ENCODE measurements at places on chromosomes 13 and 19.

GRCh38 chr13:27242702-27243101 lies 8.7 kb upstream of the RPL21 start:
- DNase-seq = no peak

- no peak for DNase-seq
Measured at GRCh38 chr19:47417746-47418691, 1.3 kb downstream of the MEIS3 start.

DNA sequence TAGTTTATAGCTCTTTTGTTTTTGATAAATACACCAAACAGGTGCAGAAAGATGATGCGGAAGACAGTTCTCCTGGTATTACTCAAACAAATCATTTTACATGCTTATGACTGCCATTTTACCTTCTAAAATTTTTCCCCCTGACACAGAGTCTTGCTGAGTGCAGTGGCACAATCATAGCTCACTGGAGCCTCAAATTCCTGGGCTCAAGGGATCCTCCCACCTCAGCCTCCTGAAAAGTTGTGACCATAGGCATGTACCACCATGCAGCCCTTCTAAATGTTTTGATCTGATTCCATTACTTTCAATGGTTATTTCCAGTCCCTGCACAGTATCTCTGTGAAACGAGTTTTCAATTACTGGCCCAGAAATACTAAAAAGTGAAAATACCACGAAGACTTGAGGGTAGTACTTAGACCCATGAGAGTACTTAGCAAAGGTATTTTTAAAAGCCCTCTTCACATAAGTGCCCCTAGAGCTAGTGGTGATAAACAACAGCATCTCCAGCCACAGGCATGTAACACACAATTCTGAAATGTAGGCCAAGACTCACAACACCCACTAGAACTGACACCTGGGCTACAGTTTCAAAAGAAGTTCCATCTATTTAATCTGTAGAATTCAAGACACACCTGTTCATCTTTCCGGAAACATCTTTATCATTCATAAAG lies 11.3 kb downstream of the HSPH1 start:
- no peak for DNase-seq

- DNase-seq = no peak
Measured at GRCh38 chr13:100646030-100646673, 28.4 kb downstream of the TMTC4 start.

DNA sequence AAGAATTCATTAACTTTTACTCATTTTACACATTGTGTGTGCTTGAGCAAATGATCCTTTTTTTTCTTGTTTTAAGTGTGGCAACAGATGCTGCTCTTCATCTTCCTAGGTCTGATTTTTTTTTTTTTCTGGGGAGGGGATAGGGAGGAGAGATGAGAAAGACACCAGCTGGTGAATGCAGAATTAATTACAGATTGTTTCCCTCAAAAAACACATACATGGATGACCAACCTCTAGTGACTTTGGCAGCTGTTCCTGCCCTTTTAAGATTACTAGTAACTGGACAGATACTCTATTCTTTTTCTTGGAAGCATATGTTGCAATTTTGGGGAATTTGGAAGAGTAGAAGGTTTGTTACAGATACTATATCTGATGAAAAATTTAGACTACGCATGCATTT lies 103.6 kb upstream of the MYO16 start:
- DNase-seq = peak; percentile 81

DNA sequence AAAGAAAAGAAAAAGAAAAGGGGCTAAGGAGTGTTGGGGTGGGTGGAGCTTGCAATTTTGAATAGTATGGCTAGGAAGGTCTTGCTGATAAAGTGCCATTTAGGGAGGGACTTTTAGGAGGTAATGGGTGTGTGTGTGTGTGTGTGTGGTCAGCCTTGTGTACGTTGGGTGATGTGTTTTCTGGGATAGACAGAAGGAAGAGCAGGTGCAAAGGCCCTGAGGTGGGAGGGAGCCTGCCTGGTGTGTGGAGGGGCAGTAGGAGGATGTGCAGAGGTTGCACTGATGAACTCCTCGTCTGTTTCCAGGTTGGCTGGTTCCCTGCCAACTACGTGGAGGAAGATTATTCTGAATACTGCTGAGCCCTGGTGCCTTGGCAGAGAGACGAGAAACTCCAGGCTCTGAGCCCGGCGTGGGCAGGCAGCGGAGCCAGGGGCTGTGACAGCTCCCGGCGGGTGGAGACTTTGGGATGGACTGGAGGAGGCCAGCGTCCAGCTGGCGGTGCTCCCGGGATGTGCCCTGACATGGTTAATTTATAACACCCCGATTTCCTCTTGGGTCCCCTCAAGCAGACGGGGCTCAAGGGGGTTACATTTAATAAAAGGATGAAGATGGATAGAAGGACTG lies 30.5 kb upstream of the ADGRE1 start:
- DNase-seq = peak; percentile 74

DNA sequence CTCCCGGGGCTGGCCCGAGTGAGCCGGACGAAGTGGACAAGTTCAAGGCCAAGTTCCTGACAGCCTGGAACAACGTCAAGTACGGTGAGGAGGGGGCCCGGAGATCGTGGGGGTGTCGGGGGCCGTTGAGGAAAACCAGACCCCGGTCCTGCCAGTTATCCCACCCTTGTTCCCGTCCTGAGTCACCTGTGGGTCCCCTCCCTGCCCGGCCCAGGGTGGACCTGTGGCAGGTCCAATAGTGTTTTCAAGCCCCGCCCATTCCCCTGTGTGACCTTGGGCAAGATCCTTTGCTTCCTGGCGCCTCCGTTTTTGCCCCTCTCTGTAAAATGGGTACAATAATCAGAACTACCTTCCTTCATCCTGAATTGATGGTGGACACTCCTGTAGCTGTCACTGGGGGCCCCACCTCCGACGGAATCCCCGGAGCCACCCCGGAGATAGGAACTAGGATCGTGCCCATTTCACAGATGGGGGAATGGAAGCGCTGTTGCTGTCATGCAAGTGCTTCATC lies 593 bp downstream of the ATG4D start:
- DNase-seq = peak; percentile 81

GRCh38 chr13:33213797-33214196 lies 71.8 kb downstream of the STARD13 start:
- DNase-seq = no peak

GRCh38 chr13:75771818-75772217 lies 135.7 kb downstream of the LMO7 start:
- no peak for DNase-seq

- DNase-seq = peak; percentile 7
Measured at GRCh38 chr19:23800271-23800670, 41.6 kb upstream of the ZNF681 start.

DNA sequence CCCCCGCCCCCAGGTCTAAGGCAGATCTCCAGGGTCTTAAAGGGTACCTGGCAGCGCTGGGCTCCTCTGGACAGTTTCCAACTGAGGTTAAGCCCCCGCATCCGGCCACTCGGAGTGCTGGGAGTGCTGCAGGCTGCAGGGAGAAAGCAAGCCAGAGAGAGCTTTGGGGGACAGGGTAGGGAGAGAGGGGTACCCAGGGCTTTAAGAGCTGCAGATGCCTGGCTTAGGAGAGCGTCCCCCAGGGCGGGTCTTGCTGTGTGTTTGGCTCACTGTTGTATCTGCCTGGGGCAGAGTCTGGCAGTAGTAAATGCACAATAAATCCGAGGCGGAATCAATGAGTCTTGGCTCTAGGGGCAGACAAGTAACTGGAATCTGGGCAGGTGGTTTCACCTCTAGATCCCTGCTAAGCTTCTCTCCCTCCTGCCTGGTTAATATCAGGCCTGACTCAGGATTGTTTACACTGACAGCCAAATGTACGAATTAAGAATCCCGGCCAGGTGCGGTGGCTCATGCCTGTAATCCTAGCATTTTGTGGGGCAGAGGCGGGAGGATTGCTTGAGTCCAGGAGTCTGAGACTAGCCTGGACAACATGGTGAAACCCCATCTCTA lies 798 bp upstream of the COX6B2 start:
- DNase-seq = no peak

GRCh38 chr13:112958127-112958989 lies 10.7 kb upstream of the MCF2L start:
- no peak for DNase-seq

- no peak for DNase-seq
Measured at GRCh38 chr19:47720669-47721422, 7.6 kb downstream of the EHD2 start.

DNA sequence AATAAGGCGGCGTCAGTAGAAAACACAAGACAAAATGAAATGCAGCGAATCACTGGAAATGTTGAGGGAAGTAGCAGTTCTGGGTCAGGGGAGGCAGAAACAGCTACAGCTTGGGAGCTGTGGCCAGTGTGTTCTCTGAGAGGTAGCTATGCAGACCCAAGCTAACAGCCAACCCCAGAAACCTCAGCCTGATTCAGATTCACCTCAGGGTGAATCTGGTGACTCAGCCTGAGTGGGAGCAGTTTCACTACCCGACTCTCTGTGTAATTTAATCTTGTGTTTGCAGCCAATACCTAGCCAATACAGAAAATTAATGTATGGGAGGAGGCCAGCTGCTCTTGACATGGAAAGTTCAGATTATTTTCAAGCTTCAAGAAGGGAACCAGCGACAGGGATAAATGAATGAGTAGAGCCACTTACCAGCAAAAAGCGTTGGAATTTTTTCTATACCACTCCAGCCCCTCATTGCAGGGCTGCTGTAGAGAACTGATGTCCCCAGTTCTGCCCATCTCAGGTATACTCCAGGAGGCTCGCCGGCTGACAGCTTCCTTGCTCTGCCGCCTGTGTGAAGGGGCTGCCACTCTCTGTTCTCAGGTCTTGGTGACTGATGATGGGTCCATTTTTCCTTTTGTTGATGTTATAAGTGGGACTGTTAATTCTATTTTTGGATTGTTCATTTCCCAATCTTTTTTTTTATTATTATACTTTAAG lies 8.9 kb downstream of the IGFL3 start:
- DNase-seq = no peak

DNA sequence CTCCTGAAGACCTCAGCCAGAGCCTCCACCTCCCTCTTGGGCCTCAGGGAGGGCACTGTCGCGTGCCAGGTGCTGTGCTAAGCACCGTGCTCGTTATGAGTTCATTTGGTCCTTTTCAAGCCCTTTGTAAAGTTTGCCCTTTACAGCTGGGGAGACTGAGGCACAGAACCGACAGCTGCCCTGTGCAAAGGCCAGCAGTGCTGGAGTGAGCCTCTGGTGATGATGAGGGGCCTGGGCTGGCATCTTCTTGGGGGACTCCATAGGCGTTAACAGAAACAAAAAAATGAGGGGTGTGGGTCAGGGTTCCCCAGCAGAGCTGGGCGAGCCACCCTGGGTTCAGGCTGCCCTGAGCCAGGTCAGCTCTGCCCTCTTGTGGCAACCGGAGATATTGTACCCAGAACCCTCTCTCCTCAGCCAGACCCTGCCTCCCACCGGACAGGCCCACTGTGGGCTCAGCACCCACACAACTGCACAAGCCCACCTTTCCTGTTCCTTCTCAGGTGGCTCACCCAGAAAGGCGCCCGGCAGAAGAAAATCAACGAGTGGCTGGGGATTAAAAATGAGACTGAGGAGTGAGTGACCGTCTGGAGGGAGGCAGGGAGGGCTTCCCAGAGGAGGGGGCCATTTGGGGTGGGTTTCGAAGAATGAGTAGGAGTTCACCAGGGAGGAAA lies 5.5 kb upstream of the IFI30 start:
- DNase-seq = peak; percentile 37

- DNase-seq = peak; percentile 23
Measured at GRCh38 chr13:60448907-60449510, 52.0 kb downstream of the TDRD3 start.

GRCh38 chr13:50529154-50529882 lies 314.2 kb downstream of the DLEU7 start:
- DNase-seq = peak; percentile 88

DNA sequence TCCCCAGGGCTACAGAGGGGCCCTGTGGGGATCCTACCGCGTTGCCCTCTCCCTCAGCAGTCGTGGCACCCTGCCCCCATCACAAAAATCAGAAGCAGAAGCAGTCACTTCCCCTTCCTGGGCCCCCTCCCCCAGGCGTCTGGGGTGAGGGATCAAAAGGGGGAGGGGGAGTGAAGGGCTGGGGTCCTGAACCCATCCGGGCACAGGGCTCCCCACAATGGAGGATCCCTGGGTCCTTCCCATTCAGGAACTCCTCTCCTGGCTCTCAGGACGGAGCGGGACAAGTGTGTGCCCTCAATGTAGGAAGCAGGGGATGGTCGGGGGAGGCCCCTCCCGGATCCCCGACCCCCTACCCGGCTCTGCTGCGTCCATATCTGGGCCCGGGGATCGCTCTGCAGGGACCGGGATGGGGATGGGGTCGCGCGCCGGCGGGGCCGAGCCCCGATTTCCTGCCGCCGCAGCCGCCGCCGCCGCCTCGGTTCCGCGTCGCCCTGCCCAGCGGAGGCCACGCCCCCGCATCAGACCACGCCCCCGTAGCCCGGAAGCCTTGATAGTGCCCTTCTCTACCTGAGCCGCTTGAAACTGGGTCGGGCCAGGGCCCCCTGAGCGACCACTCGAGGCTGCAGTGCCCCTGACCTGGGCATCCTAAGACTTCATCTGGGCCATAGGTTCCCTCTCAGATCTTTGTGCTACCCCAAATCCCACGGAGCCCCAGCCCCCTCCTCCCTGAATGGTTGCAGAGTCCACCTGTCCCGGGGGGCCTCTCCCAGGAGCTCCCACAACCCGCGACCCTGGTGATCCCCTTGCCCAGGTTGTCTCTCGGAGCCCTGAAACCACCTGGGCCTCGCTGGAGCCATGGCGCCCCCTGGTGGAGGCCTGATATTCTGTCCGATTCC lies at the start of gene GMIP:
GMIP (minus strand) TSS at position 500 of the 896 bp plus-strand sequence; CDS start at position 372, 128 bp downstream.
- DNase-seq = no peak

GRCh38 chr19:29211562-29212355 lies 1.2 kb downstream of the UQCRFS1 start:
- DNase-seq = no peak

GRCh38 chr19:28880735-28881401 lies 332.1 kb downstream of the UQCRFS1 start:
- DNase-seq = no peak

GRCh38 chr13:45339867-45340266 lies 1.1 kb downstream of the TPT1 start:
- DNase-seq = no peak

DNA sequence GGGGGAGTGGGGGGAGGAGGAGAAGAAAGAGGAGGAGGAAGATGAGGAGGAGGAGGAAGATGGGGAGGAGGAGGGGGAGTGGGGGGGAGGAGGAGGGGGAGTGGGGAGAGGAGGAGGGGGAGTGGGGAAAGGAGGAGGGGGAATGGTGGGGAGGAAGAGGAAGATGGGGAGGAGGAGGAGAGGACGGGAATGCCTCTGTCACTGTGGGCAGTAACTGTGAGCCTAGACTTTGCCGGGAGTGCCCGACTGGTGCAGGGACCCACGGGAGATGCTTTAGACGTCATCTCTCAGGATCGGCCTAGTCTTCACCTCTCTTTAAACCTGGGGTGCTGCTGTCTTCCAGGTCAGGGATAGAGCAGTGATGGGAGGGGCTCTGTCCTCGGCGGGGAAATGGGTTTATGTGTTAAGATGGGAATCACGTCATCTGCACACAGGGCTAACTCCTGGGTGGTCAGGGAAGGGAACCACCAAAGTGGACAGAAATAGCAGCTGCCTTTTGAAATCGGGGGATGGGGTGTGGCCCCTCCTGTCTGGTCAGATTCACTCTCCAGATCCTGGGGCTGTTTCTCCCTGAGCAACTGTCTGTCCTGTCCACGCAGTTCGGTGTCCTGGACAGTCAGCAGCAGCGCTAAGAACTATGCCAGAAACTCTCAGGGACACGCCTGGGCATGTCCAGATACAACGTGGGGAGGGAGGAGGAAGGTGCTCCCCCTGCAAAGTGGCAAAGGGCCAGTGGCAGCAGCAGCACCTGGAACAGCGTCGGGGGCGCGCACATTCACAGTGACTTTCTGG lies 26.9 kb downstream of the GAS6 start:
- no peak for DNase-seq

GRCh38 chr19:8324186-8325050 lies 3.1 kb downstream of the RPS28 start:
- DNase-seq = peak; percentile 66
